ENCODE measurements at places on chromosomes 5 and 9.

- DNase-seq: no peak
Measured at GRCh38 chr5:96854067-96854466, 22.2 kb upstream of the ERAP2 start.

GRCh38 chr5:132495667-132496190 lies 5.2 kb upstream of the IRF1 start:
- DNase-seq: no peak

- DNase-seq: no peak
Measured at GRCh38 chr9:13758936-13759335, 479.4 kb upstream of the MPDZ start.

GRCh38 chr5:26691486-26691885 lies 346.9 kb downstream of the CDH9 start:
- no peak for DNase-seq
